Right ventricle myocardium inferior (tissue), 1 donor: ENCODE measurements at places on chromosomes 5 and 9.

GRCh38 chr5:107743373-107744000 is 72.8 kb upstream of the EFNA5 start:
- DNase-seq: no peak

DNA sequence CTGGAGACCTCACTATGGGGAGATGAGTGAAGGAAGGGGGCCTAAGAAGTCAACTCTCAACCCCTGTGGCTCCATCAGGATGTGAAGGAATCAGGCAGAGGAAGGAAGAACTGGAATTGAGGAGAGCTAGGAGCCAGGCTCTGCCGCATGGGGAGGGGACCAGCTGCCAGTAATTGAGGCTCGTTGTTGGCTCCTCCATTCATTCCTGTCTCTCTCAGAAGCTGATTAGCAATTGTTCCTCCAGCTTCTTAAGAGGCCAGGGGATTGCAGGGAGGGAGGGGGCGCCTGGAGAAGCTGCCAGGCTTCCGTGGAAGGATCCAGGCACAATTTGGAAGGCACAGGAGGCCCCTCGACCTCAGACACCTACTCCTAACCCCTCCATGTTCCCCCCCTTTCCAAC is 20.5 kb upstream of the TTLL11 start:
- no peak for DNase-seq

- no peak for DNase-seq
These were observed 185.9 kb downstream of the ERCC6L2 start for GRCh38 chr9:96061293-96061987.

DNA sequence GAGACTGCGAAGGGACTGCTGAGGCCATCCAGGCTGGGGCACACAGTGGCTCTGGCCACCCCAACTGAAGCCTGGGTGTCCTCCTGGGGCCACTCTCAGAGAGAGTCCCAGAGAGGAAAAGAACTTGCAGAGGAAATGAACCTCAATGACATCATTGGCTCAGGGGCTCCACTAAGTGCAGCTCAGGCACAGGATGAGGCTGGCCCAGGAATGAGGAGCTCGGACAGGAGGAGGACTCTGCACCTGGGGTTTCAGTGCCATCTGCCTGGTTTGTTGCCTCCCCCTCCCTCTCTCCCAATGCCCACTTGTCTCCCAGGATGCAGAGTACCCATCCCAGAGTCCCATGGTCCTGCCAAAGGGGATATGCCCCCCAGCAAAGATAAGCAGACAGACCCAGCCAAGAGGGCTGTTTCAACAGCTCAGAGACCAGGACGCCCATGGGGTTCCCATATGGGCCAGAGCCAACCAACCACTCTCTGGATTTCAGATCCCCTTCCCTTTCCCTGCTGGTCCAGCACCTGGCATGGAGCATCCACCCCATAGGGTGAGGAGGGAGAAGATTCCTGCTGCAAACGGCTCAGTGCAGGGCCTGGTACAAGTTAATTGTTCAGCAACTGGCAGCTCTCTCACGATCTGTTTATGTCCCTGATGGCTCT is 26.9 kb upstream of the OLFM1 start:
- DNase-seq: no peak

GRCh38 chr9:27471366-27471765 is 52.7 kb upstream of the IFNK start:
- DNase-seq: no peak
